ENCODE measurements at places on chromosomes 1 and 21.

GRCh38 chr1:44826375-44827196 is 16.5 kb downstream of the PTCH2 start:
- no peak for DNase-seq

GRCh38 chr1:159000625-159001024 is 9.1 kb upstream of the IFI16 start:
- DNase-seq: peak; percentile 70

DNA sequence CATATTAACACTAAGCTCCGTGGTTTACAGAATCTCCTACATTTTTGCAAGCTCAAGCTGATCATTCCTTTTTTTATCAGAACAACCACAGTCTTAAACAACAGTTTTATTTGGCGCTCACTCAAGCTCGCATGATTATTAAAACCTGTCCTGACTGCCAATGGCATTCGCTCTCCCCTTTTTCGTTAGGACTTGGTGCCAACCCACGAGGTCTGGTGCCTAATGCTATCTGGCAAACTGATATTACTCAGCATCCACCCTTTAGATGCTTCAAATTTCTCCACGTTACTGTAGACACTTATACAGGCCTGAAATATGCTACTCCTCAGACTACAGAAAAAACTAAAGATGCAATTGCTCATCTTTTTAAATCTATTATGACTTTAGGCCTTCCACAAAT is 23.0 kb upstream of the ITLN1 start:
- DNase-seq: no peak

- DNase-seq: no peak
These were observed 273.1 kb upstream of the PROX1 start for GRCh38 chr1:213714645-213715044.

DNA sequence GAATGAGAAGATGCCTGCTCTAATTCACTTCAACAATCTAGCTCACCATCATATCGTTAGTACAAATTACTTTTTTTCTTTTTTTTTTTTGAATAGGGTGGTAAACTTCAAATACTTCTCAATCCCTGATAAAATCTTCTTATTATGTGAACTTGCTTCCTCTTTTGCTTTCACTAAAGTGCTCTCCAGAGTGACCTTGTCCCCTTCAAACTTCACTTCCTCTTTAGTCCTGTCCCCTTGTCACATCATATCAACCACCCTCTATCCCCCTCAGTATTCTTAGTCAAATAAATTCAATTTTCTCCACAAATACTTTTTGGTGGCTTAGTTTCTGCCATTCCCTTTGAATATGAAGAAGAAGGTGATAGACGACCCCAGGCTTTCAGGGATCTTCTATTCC is 124.9 kb upstream of the PLXNA2 start:
- no peak for DNase-seq

GRCh38 chr1:48471691-48472576 is at the start of gene SPATA6:
Gene SPATA6 (minus strand): TSS chr1:48472204. CDS start chr1:48472008, 196 bp downstream.
- peak; percentile 94 for DNase-seq

DNA sequence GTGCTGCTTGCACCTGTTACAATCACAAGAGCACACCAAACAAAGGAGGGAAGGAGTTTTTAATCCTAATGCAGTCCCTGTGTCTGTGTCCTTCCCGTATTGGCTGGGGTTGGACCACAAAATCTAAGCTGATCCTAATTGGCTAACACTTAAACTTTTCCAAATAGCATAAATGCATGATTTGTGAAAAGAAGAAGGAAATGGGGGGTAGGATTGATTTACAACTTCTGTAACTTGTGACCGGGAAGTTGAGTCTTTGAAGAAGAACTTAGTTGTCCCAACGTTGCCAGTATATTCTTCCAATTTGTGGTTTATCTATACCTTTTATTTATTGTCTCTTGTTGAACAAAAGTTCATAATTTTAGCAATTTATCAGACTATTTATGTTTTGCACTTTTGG is 11.8 kb upstream of the IPP start:
- no peak for DNase-seq

DNA sequence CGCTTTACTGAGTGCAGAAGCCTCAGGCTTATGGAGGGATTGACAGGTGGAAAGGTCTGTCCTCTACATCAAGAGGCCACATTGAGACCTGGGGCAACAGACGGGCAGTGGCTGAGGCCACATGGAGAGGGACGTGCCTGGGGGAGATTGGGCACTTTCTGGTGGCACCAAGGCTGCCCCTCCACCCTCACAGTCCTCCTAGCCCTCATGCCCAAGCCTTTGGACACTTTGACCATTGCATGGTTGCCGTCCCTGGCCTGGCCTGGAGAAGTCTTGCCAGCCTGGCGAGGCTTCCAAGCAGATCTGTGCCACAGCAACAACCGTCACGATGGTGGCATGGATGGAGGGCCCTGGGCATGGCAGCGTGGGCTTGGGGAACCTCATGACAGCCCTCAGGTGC is 192.1 kb upstream of the VAMP3 start:
- DNase-seq: no peak

DNA sequence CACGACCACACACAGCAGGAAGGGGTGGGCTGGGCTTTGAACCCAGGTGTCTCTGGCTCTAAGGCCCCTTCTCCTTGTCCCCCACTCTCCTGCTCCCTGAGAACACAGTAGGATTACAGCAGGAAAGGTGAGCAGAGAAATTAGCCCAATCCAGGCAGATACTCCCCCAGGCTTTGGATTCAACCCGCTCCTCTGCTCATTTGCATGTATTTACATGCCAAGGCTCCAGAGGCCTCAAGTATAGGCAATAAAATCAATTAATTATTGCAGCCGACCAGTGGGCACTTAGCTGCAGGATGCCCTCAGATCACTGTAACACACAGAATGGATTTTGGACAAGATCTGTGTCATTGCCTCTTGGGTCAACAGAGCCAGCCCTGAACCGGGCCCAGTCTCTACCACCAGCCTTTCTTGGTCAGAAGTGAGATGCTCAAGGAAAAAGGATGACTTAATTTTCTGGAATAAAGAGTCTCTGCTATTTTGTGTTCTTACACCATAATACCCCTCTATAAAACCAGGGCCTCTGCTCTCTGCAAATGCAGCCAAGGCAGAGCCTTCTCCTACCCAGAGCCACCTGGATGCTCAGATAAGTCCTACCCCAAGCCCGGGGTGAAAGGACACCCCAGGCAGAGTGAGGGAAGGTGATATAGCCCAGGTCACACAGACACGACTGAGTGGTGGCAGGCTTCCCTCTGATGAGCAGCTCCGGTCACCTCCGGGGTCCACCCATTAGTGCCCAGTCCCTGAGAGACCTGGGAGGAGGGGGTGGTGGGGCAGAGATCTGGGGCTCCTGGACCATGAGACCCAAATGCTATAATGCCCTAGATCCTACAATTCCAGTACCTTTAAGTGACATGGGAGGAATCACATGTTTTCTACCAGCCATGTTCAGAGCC is 28.9 kb downstream of the MATN1 start:
- DNase-seq: no peak

DNA sequence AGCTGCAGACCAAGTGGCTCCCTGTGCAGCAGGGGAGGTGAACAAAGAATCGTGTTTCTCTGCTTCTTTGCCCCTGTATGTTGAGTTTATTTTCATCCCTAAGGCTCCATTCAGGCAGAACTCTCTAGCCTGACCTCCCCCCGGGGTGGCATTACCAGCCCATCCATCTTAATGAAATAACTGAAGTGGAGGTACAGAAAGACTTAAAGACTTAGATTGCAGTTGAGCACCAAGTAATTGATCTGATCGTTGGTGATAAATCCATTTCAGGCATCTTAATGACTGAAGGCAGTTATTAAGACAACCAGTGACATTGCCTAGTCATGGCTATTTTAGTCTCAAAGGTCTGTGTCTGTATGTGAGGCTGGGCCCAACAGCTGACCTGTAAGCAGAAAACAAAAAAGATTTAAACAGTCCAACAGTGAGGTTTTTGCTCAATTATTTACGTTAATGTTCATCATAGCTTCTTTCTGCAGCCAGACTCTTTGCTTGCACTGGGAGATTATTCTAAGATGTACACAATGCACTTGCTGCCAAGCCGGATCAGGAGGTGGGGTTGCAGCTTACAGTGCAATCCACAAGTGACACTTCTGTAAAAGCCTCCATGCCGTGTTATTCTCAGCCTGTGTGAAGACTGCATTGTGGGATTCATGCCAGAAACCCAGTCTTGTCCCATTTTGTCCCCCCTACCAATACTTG is 363.0 kb upstream of the DUSP10 start:
- peak; percentile 24 for DNase-seq

DNA sequence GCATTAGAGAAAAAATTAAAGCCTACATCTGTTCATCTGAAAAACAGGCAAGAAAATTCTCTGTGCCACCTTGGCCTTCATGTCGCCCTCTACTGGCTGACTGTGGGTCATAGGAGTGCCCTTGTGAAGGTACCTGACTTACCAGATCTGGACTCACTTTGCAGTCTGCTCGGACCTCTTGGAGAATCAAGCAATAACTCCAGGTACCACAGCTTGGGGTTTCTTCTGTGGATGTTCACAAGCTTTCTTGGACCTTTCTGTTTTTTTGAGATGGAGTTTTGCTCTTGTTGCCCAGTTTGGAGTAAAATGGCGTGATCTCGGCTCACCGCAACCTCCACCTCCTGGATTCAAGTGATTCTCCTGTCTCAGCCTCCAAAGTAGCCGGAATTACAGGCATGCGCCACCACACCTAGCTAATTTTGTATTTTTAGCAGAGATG is 2.4 kb upstream of the PRAMEF18 start:
- DNase-seq: peak; percentile 35

GRCh38 chr1:200982071-200982945 is 41.2 kb downstream of the KIF21B start:
- no peak for DNase-seq

DNA sequence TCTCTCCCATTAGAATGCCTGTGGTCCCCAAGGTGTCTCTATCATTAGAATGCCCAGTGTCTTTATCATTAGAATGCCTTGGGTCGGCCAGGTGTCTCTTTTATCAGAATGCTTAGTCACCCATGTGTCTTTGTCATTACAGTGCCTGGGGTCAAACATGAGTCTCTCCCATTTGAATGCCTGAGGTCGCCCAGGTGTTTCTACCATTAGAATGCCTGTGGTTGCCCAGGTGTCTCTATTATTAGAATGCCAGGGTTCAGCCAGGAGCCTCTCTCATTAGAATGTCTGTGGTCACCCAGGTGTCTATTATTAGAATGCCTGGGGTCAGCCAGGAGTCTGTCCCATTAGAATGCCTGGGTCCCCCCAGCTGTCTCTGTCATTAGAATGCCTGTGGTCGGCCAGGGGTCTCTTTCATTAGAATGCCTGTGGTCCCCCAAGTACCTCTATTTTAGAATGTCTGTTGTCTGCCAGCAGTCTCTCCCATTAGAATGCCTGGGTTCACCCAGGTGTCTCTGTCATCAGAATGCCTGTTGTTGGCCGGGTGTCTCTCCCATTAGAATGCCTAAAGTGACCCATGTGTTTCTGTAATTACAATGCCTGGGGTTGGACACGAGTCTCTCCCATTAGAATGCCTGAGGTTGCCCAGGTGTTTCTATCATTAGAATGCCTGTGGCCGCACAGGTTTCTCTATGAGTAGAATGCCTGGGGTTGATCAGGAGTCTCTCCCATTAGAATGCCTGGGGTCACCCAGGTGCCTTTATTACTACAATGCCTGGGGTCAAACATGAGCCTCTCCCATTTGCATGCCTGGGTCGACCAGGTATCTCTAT is 57.1 kb downstream of the RNF187 start:
- no peak for DNase-seq

DNA sequence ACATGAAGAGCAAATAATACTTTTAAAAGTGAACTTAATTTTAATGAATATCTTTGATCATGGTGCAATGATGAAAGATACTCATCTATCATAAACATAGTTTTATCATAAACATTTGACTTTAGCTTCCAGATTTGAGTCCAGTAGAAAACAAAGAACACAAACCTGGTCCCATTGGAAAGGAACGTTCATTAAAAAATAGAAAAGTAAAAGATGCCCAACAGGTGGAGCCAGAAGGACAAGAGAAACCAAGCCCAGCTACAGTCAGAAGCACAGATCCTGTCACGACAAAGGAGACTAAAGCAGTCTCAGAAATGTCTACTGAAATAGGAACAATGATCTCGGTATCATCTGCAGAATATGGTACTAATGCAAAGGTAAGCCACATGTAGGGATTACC is 55.6 kb upstream of the MYOCOS start:
- DNase-seq: no peak

DNA sequence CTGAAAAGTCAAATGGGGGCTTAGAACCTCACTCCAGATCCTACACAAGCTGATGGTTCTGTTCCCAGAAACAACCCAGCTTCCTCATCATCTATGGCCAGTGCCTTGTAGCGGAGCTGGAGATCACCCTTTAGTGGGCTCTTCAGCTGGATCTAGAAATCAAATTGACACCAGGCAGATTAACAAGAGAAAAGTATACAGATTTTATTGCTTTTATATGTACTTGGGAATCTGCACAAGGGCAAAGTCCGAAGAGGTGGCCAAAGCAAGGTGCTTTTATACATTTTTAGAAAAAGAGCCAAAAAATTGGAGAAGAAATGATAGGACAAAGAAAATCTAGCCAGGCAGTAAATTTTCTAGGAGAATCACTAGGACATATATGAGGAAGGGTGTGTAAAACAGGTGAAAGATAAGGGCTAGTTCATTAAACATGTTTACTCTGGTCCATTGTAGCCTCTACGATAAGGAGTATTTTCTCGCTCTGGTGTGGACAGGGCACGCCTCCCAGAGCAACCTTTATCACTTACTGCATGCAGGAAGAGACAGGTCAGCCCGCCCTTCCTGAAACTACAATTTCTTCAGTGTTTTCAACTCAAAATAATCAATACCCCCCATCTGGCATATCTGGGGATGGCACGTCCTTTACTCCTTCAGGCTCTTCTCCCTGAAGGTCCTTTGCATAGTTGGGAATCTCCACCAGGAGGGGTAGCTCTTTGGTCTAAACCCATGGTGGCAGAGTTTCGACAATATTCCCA is 14.0 kb upstream of the LGALS8 start:
- no peak for DNase-seq

GRCh38 chr1:23394181-23394580 is 24.5 kb upstream of the ZNF436 start:
- no peak for DNase-seq

GRCh38 chr1:88579598-88579997 is 104.5 kb upstream of the PKN2 start:
- no peak for DNase-seq

DNA sequence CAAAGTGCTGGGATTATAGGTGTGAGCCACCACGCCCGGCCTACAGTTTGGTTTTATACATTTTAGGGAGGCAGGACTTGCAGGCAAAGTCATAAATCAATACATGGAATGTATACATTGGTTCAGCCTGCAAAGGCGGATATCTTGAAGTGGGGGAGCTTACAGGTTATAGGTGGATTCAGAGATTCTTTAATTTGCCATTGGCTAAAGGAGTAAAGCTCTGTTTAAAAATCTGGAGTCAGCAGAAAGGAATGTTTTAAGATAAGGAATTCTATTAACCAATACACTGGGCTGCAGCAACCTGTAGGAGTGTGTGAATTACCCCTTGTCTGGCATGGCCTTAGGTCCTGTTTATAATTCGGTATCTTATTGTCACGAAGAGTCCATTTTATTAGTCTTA is 57.6 kb downstream of the OPTC start:
- no peak for DNase-seq

DNA sequence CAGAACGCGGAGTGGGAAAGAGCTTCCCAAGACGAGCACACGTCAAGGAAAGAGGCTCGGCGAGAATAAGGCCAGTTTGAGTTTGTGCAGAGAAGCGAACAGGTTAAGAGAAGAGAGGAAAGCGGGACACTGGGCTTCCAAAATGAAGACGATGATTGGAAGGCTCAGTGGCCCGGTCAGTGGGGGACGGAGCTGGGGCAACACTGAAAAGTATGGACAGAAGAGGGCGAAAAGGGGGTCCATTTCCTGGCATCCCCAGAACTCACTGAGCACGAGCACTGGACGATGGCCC is 258 bp downstream of the CCT3 start:
- no peak for DNase-seq

Data from Calu3 (cell line).